WTC11 (cell line): ENCODE measurements at places on chromosomes 4 and X.
A peak's percentile ranks its signal among the peaks of the same experiment; 100 is the strongest.

- DNase-seq, result no peak
Observed at GRCh38 chrX:138897621-138898492, 186.3 kb upstream of the FGF13 start.

DNA sequence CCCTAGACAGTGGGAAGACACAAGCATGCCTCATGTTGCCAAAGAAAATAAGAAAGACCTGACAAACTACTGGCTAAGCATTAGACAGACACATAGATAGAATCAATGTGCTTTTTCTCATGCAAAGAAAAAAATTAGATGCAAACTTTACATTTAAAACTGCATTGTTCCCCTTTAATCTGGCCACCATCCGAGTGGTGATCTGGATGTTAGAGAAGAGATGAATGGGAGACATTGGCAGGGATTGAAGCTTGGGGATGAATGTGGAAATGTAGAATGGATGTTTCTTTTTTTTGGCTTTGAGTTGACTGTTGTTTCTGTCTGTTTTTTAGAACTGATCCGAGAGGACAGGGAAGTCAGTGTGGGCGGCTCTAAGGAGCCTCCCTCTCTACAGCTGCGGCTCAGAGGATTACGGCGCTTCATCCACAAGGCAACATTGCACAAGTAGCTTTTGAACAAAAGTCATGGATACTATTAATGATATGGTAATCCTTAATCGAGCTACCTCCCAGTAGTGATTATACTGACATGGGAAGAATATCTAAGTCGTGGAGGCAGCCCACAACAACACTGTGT is 53.0 kb downstream of the HELT start:
- no peak for DNase-seq

GRCh38 chr4:6465955-6466354 is 6.5 kb downstream of the PPP2R2C start:
- no peak for DNase-seq

DNA sequence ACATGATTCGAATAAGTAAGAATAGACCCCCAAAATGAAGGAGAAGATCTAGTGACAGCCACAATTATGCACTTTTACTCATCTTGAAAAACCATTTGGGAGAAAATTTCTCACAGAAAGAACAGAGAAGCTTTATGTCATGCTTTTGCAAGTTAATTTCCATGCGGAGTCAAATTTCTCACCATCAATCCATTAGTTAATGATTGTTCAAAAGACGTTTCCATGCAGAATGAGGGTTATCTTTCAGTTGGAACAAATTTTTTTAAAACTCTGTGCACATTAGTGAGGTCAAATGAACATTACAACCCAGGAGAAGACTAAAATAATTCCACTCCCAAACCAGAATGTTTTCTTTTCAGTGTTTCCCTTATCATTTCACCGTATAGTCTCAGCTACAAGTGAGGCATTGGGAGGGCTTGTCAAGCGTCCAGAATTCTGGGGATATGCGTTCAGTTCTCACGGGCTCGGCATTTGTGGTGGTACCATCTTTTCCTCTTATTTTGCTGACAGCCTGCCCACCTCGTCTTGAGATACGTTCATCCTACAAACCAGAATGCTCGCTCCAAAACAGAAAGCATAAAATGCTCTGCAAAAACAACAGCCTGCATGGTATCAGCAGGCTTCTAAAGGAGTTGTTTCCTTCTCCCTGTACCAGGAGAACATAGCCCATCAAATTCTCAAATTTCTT is 130.8 kb upstream of the TBL1X start:
- no peak for DNase-seq

- DNase-seq, result no peak
Observed at GRCh38 chr4:76758290-76758882, 139.6 kb downstream of the SOWAHB start.

GRCh38 chrX:43870758-43871419 is 11.4 kb downstream of the MAOB start:
- no peak for DNase-seq

DNA sequence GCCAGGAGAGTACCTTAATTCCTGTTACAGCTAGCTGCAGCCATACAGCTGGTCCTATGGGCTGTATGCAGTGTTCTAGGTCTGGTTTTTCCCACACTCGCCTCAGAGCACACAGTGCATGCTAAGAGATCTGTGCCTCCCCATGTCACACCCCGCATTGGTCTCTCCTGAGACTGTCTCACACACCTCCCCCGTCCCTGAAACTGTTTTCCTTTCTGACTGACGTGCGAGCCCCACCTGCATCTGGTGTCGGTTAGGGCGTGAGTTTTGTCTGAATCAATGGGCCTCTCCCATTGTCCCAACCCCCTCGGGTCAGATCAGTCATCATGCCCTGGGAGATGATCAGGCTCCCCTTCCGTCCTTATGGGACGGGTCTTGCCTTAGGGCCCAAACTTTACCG is 3.4 kb upstream of the UGT8 start:
- no peak for DNase-seq

- DNase-seq, result no peak
Observed at GRCh38 chrX:69077895-69078455, 87.3 kb downstream of the PJA1 start.

DNA sequence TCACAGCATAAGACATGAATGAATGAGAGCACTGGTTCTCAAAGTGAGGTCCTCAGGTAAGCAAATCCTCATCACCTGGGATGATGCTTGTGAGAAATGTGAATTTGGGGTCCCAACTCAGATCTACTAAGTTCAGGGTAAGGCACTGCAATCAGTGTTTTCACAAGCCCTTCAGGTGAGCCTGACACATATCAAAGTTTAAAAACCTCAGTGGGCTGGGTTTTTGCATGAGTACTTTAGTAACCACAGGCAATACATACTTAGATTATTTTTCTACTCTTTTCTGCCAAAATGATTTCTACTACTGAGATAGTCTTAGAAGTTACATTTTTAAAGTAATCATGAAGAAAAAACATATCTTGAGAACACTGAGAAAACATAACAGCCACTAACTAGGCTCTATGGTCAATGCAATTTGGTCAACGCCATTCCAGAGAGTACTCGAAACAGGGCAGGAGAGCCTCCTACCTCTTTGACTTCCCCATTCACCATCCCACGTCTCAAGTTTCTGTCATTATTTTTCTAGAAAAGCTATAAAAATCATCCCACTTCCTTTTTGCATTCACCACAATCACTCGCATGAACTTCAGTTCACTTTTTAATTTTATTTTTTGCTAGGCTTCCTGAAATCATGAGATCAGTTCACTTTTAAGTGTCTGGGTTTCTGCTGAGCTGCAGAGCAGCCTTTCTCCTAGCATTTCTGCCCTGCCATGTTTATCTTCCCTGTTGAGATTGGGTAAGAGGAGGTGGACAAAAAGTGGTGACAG is 73.8 kb downstream of the MFAP3L start:
- DNase-seq, result no peak

GRCh38 chrX:16917120-16917519 is 29.3 kb upstream of the REPS2 start:
- DNase-seq, result no peak

DNA sequence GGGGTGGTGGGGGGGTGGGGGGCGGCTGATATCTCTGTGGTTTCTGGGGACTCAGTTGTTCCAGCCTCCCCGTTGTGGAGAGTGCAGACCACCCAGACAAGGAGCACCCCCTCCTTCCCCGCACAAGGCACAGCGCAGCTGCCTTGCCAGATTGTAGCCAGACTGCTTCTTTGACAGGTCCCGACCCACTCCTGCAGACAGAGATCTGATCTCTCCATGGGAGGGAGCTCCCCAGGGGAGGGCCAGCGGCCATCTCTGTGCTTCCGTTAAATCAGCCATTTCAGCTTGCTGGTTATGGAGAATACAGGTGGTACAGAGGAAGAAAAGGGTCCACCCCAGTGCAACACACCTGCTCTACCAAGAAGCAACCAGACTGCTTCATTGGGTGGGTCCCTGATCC is 80.8 kb downstream of the FGF16 start:
- DNase-seq, result peak; percentile 8

DNA sequence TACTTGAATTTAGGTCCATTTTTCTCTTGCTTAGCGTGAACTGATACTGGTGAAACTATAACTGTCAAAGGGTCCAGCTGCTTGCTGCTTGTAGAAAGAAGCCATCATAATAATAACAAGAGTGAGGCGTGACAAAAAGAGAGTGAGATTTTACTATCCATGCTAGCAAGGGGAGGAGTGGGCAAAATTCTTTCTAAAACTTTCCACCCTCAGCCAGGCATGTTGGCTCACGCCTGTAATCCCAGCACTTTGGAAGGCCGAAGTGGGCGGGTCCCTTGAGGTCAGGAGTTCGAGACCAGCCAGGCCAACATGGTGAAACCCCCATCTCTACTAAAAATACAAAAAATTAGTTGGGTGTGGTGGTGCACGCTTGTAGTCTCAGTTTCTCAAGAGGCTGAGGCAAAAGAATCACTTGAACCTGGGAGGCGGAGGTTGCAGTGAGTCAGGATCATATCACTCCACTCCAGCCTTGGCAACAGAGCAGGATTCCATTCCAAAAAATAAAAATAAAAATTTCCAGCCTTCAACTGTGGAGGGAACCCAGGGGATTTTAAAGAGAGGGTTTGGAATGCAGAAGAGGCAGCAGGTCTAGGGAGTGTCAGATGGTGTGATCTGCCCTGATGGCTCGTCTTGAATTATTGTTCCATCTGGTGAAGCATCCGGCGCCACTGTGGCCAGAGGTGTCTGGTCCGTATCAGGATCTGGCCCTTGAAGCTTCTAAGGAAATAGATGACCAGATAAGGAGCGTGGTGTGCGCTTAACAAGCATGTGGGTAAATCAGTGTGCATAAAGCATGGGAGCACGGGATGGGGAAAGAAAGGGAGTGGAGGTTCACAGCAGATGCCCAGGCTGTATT is 51.8 kb downstream of the LRP2BP start:
- DNase-seq, result no peak

- DNase-seq, result no peak
Observed at GRCh38 chr4:137981277-137981676, 260.9 kb downstream of the SLC7A11 start.

- no peak for DNase-seq
Observed at GRCh38 chr4:17092736-17093437, 194.4 kb upstream of the LDB2 start.

DNA sequence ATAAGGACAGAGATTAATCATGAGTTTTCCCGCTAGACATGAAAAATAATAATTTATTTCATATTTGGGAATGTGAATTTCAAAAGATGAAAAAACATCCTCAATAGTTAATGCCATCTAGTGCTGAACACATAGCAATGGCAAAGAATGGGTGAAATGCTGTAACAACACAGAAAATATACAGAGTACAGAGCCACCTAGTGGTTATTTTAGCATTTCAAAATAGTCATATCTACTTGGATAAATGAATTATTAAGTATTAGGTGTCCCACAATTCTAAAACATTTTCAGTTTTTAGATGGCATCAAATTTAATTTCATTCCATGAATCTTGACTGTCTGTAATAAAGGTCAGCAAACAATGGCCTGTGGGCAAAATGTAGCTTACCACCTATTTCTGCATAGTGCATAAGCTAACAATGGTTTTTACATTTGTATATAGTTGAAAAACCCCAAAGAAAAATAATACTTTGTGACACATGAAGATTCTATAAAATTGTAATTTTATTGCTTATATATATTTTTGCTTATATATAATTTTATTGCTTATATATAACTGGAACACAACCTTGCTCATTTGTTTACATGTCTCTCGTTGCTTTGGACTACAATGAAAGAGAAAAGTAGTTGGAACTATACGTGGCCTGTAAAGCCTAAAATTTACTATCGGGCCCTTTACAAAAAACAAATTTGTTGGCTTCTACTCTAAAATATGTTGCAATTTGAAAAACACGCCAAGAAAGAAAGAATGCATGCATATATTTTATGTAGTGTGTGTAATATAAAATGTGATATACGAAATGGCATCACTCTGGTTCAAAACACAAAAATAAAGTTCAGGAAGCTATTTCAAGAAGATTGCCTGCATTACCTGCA is 99.1 kb upstream of the FAM47C start:
- no peak for DNase-seq

DNA sequence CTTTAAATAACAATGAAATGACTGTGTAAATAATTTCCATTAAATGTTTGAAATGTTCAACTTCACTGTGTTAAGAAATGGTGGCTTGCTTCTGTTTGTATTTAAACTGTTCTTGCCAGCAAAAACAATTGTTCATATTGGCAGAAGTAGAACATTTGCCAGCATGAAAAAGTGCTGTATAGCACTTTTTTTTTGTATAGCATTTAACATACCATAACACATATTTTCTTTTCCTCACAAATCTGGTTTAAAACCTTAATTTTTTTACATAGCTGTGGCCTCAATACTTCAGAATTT is 94.1 kb downstream of the COX18 start:
- DNase-seq, result no peak

DNA sequence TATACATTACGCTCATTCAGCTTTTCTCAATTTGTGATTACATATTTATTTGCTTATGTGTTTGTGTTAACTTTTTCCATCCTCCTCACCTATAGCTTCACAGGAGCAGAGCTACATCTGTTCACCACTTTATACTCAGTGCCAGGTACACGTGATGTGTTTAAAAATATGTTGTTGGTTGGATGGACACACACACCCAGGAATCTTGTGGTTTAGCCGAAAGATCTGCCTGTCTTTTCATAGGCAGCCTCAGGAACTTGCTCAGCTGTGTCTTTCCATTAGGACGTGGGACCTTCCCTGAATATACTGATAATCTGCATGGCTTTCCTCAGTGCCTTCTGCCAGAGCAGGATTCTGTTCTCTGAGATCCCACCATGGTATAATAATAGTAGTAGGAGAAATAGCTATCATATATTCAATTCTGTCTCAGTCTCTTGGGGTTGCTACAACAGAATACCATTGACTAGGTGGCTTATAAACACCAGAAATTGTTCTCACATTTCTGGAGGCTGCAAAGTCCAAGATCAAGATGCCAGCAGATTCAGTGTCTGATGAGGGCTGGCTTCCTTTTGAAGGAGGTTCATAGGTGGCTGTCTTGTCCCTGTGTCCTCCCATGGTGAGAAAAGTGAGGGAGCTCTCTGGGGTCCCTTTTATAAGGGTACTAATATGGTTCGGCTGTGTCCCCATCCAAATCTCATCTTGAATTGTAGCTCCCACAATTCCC is 50.0 kb upstream of the SOD3 start:
- DNase-seq, result no peak

GRCh38 chr4:85979276-85979675 is 380.6 kb downstream of the MAPK10 start:
- DNase-seq, result no peak

DNA sequence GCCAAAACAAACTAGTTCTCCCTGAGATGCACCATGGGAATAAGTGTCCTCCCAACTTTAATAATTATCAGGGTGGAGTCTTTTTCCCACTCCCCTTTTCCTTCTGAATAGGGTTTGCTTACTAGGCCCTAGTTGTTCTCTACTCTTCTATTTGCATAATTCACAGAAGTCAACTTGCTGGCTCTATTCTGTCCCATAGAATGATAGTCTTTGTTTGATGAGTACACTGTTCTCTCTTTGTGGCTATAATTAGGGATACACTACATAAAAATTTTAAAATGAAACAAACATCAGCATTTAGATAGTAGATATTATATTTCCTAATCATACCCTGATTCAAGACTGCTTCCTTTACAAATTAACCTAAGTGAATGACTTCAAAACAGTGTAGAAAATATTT is 10.3 kb downstream of the PDHA2 start:
- DNase-seq, result no peak

- no peak for DNase-seq
Observed at GRCh38 chr4:19005211-19005610, 983.7 kb upstream of the LCORL start.

GRCh38 chr4:113871080-113871479 is 108.4 kb downstream of the ARSJ start:
- no peak for DNase-seq

GRCh38 chr4:123399627-123400358 is 3.2 kb downstream of the SPRY1 start:
- DNase-seq, result no peak

- no peak for DNase-seq
Observed at GRCh38 chr4:176611951-176612350, 180.8 kb downstream of the VEGFC start.

- DNase-seq, result peak; percentile 21
Observed at GRCh38 chr4:94995684-94996394, 238.1 kb downstream of the BMPR1B start.
